Astrocyte of the hippocampus (primary cell): ENCODE measurements at places on chromosomes 13 and 19.

DNA sequence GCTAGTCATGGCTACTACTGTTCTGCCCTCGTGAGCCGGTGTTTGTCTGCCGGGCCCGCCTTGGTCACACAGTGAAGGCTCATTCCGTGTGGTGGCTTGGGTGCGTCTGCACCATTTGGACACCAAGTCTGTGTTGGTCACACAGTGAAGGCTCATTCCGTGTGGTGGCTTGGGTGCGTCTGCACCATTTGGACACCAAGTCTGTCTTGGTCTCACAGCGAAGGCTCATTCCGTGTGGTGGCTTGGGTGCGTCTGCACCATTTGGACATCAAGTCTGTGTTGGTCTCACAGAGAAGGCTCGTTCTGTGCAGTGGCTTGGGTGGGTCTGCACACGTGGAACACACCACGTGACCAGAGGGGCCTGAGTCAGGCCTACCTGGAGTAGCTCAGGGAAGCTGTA lies 29.0 kb upstream of the DCUN1D2 start:
- DNase-seq: no peak

DNA sequence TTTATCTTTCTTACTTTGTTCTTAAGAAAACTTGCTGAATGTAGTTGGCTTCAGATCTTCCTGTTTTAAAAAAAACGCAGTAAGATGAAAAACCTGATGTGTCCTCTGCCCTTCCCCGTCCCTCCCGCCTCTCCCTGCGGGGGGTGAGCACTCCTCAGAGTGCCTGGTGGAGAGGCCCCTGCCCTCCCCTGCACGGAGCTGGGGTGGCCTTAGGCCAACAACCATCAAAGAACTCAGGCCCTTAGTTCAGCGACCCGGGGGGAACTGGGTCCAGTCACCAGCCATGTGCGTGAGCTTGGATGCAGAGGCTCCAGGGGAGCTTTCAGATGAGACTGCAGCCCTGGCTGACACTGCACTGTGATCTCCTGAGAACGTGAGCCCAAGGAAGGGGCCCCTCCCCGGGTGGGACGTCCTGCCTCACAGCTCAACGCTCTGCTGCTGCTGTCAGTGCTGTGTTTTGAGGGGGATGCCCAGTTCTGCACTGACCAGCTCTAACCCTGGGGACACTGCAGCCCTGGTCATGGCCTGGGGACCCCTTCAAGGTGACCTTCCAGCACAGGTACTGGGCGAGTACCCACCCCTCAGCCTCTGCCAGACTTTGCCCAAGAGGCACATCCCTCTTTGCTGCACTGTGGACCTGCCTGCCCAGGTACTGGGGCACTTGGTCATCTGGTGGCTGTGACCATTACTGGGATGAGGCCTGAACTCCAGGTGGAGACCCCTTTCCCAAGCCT lies 42.7 kb downstream of the ANKRD10 start:
- DNase-seq: no peak

DNA sequence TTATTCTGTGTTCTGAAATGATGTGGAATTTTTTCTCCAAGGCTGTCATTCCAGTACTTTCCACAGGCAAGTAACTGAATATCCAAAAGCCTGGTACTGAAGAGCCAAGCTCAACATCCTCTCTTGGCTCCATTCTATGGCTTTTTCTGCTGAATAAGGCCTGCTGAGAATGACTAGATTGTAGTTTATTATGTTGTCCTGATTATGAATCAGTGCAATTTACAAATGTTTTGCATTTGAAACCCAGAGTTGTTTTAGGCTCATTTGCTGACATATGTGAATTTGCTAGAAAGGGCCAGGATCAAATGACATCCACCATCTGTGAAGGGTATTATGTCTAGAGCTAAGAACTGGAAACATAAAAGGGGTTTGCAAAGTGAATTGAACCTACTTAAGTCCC lies 596.6 kb downstream of the KCTD12 start:
- no peak for DNase-seq

GRCh38 chr19:19115954-19116353 lies 22.3 kb downstream of the TMEM161A start:
- DNase-seq: no peak

GRCh38 chr19:3536429-3537100 lies 2.4 kb upstream of the TEKTIP1 start:
- no peak for DNase-seq
